Stimulated activated CD4-positive, alpha-beta T cell treated with anti-CD3 and anti-CD28 coated beads, Interleukin-15, amount 100 ng/mL, for 24 hours (primary cell): ENCODE measurements at places on chromosomes 12 and 14.

- no peak for DNase-seq
These were observed 167.6 kb downstream of the TTC8 start for GRCh38 chr14:88992011-88992410.

DNA sequence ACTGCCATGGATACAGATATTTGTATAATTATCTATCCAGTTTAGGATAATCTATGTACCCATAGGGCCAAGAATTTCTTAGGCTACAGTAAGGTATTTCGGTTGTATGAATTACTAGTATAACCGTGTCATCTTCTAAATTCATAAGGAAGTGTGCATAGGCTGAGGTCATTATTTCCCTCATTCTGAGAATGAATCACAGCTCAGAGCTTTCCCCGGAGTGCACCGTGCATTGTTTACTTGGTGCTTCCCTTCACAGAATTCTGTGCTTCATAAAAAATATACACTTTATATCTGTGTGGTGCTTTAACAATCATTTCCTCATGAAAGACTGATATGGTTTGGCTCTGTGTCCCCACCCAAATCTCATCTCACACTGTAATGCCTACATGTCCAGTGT lies 514.1 kb downstream of the ETNK1 start:
- DNase-seq, result no peak

- no peak for DNase-seq
These were observed 670.7 kb downstream of the NRXN3 start for GRCh38 chr14:78840898-78841297.

GRCh38 chr12:15701206-15701605 lies 88.0 kb downstream of the EPS8 start:
- DNase-seq, result peak; percentile 12

- no peak for DNase-seq
These were observed 333.3 kb downstream of the ZFP36L1 start for GRCh38 chr14:68459480-68460136.

DNA sequence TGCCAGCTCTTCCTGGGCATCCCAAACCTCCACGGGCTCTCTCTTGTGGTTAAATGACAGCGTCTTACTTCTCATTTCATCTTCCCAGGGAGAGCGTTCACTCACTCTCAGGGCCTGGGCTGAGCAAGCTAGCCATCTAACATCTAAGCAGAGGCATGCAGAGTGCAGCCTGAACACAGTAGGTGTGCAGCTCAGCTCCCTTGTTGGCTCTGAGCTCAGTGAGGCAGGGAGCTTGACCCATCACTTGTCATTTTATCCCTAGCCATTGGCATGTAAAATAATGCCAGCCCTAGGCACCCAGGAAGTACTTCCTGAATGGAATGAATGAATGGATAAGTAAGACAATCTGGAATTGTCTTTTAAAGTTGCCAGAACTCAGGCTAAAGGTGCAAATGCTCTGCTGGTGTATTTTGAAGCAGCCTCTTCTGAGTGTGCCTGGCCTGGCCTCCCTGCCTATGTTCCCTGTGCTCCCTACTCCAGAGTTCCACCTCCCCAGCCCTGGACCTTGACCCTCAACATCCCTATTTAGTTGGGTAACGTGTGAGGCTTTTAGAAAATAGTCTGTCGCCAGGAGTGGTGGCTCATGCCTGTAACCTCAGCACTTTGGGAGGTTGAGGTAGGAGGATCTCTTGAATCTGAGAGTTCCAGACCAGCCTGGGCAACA lies 9.5 kb upstream of the MEG3 start:
- no peak for DNase-seq

GRCh38 chr14:36508418-36509068 lies 11.5 kb downstream of the NKX2-1 start:
- DNase-seq, result no peak

- DNase-seq, result no peak
These were observed 58.9 kb upstream of the FBXO33 start for GRCh38 chr14:39491134-39491571.
